ENCODE measurements at places on chromosomes 2 and 18. TPM values are rescaled to one million over a fixed set of nuclear protein-coding genes. Genes with fewer than 3 reads are reported as not detected.
A peak's percentile ranks its signal among the peaks of the same experiment; 100 is the strongest.

GRCh38 chr2:177429688-177430325 lies 37.2 kb downstream of the AGPS start:
- no peaks in the 10 kb centered on the region for H3K36me3 ChIP-seq
- H3K27ac ChIP-seq: no peak overlapping the region
- no peak overlapping the region for H3K4me3 ChIP-seq
- H3K4me1 ChIP-seq: no peaks in the 10 kb centered on the region

The ANKRD23 gene
- 1.4 TPM for total RNA-seq

DNA sequence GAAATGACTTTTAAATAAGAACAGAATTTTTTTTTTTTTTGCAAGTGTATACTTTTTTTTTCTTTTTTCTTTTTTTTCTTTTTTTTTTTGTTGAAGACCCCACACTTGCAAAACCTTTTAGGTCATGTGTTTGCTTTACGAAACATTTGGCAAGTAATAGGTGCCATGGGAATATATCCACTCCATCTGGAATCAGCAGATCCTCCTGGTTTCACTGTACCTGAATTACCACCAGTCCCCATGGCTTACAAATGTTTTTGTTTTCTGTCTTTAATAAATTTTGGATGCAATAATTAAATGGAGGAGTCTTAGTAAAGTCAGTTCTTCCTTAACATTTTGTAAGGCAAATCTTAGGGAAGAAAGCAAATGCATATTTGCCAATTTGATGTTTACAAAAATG lies 559.7 kb upstream of the ZEB2 start:
- H3K27ac ChIP-seq: no peak overlapping the region
- no peaks in the 10 kb centered on the region for H3K36me3 ChIP-seq
- no peaks in the 10 kb centered on the region for H3K4me1 ChIP-seq
- H3K4me3 ChIP-seq: no peak overlapping the region
- DNase-seq: no peak

DNA sequence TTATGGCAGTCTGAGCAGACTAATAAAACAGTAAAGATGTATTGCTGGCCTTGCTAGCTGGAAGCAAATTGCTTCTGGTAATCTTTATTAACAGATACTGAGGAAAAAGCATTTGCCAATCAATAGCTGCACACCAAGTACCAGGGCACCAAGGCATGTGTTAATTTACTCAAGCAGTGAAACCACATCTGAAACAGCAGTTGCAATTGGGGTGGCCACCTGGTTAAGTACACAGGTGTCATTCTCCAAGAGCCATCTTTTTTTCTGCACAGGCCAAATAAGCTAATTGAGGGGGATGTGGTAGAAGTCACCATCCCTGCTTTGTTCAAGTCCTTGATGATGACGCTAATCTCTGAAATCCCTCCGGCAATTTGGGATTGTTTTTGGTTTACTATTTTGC lies 8.6 kb upstream of the SEH1L start:
- no peak overlapping the region for H3K27ac ChIP-seq
- no peak overlapping the region for H3K4me3 ChIP-seq
- H3K27me3 ChIP-seq: no peaks in the 10 kb centered on the region

GRCh38 chr2:166451468-166451867 lies 42.6 kb downstream of the SCN7A start:
- H3K4me3 ChIP-seq: no peak overlapping the region
- no peak overlapping the region for H3K27ac ChIP-seq
- H3K27me3 ChIP-seq: no peaks in the 10 kb centered on the region

GRCh38 chr18:3016585-3017297 lies 3.8 kb upstream of the LPIN2 start:
- peak overlapping the region; percentile 44 for H3K27ac ChIP-seq
- no peaks in the 10 kb centered on the region for H3K27me3 ChIP-seq
- DNase-seq: no peak
- H3K4me3 ChIP-seq: no peak overlapping the region

DNA sequence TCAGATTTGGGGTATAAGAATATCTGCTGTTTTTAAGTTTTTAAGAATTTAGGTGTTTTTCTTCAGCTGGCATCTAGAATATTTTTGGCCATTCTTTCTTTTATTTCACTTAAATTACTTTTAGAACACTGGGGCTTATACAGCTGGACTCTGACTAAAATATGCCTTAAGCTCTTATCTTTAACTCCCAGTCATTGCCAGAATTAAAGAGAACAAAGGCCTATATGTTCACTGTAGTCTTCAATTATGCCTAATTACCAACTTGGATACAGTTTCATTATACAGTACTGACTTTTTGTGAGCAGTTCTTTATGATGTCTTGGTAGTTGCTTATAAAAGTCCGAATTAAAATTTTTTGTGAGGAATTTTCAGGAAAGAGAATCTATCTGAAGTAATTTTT lies 192.8 kb downstream of the ZNF407 start:
- no peak overlapping the region for H3K4me3 ChIP-seq
- no peaks in the 10 kb centered on the region for H3K36me3 ChIP-seq
- H3K4me1 ChIP-seq: no peaks in the 10 kb centered on the region

- H3K4me1 ChIP-seq: no peaks in the 10 kb centered on the region
- no peak overlapping the region for H3K27ac ChIP-seq
- H3K27me3 ChIP-seq: no peaks in the 10 kb centered on the region
- DNase-seq: no peak
These were observed 11.7 kb downstream of the CXCR2 start for GRCh38 chr2:218137514-218137913.

DNA sequence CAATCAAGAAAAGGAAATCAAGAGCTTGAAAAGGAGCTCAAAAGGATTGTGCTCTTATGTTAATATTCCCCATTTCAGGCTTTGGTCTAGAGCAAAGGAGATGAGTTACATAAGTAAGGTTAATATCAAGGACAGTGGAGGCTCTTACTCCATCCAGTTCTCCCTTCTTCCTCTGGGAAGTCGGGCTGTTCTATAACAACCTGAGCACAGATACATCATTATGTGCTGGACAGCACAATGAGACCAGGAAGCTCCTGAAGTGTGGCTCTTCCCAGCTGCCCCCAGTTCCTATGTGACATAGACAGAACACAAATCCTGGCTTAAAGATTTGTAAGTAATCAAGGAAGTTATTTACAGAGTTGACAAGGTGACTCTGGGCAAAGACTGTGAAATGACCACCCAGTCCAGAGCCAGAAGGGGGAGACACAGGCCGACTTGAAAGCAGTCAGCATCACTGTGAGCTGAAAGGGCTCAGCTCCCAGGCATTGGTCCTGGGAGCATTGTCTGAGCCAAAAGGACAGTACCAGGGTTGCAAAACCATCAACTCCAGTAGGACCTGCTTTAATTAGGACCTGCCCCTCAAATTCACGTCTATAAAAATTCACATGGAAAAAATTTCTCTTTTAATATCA lies 917.6 kb upstream of the ACVR2A start:
- H3K36me3 ChIP-seq: no peaks in the 10 kb centered on the region
- no peaks in the 10 kb centered on the region for H3K27me3 ChIP-seq
- H3K27ac ChIP-seq: no peak overlapping the region
- H3K4me1 ChIP-seq: no peaks in the 10 kb centered on the region
- DNase-seq: peak; percentile 40

- no peaks in the 10 kb centered on the region for H3K4me1 ChIP-seq
- no peaks in the 10 kb centered on the region for H3K27me3 ChIP-seq
- H3K27ac ChIP-seq: no peak overlapping the region
- DNase-seq: no peak
- no peak overlapping the region for H3K4me3 ChIP-seq
These were observed 19.6 kb downstream of the RAMP1 start for GRCh38 chr2:237879058-237879430.

DNA sequence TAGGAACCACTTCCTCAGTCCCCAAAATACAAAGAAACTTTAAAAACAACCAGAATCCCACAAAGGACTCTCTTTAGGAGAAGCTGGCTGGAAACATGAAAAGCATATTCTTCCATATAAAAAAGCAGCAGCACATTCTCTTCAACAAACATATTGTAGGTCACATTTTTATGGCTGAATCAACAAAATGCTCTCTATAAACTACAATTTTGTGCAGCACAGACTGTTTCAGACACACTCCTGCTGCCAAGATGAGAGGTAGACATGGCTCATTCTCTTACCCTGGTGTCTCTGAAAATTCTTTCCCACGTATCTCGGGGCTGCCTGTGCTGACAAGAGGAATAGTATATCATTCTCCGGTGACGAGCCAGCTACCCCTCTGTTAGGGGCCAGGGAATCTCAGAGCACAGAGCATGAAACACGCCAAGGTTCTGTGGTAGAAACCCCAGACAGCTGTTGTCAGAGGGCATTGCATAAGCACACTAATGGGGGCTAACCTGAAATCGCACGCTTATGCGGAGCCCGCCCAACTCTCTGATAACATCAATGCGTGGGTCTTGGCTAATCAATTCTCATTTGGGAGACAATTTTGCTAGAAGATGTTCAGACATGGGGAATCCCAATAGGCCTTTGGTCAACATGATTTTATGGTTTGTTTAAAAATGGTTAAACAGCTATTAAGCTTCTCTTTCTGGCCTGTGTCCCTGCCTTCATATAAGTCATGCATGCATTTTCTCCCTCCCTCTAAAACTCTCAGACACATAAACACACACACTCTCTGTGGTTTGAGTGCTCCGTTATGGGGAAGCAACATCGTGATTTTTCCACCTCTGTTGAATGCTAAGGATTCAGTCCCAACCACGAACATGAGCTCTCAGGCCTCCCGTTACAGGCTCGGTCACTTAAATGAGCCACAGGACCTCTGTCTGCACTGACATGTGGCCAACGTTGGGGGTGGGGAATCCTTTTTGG lies 177.5 kb downstream of the INO80D start:
- H3K4me1 ChIP-seq: no peaks in the 10 kb centered on the region
- no peaks in the 10 kb centered on the region for H3K36me3 ChIP-seq
- H3K27me3 ChIP-seq: no peaks in the 10 kb centered on the region
- H3K4me3 ChIP-seq: no peak overlapping the region

DNA sequence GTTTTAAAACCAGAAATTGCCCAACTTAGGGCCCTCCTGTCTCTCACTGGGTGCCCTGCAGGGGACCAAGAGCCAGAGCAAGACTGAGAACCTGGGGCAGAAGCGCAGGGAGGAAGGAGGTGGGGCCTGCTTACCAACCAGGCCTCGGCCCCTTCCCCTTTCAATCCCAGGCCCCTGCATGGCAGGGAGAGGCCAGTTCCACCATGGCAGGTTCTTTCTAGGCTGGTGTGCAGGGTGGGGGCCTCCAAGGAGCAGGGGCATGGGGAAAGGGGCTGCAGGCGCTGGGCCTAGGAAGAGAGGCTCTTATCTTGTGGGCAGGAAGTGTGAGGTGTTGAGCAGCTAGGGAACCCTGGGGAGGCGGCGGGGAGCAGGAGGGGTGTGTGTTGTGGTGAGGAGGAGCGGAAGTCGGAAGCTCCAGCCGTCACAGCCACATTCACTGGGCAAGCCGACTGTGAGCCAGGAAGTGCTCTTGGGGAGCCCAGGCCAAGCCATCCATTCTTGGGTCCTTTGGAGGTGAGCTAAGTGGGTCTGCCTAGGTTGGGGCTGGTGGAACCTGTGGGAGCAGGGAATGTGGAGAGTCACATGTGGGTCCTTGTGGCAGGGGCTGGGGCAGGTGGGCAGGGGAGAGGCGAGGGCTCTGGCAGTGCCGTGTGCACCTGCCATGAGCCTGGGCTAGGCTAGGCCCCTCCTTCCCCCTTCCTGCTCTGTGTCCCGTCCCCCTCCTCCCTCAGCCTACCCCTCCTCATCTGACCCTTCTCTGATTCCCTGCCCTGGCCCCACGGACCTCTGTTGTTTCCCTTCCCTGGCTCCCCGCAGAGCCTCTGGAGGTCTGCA lies at the start of gene PSD4:
TSS of gene PSD4 (plus strand) at position 430 of the 834 bp plus-strand sequence. CDS start 8,486 bp downstream, outside the sequence.
- peak within 1 kb of the TSS; percentile 47 for H3K27ac ChIP-seq
- peak; percentile 56 for DNase-seq
- no peaks in the 10 kb centered on the region for H3K4me1 ChIP-seq
- no peaks in the 10 kb centered on the region for H3K36me3 ChIP-seq

- H3K36me3 ChIP-seq: no peaks in the 10 kb centered on the region
- H3K4me1 ChIP-seq: no peaks in the 10 kb centered on the region
- no peak for DNase-seq
These were observed 107.8 kb upstream of the XPO1 start for GRCh38 chr2:61645911-61646310.

GRCh38 chr2:33256162-33256755 lies 220.2 kb upstream of the RASGRP3 start:
- H3K27me3 ChIP-seq: no peaks in the 10 kb centered on the region
- DNase-seq: no peak
- no peak overlapping the region for H3K27ac ChIP-seq
- H3K36me3 ChIP-seq: no peaks in the 10 kb centered on the region
- no peak overlapping the region for H3K4me3 ChIP-seq

DNA sequence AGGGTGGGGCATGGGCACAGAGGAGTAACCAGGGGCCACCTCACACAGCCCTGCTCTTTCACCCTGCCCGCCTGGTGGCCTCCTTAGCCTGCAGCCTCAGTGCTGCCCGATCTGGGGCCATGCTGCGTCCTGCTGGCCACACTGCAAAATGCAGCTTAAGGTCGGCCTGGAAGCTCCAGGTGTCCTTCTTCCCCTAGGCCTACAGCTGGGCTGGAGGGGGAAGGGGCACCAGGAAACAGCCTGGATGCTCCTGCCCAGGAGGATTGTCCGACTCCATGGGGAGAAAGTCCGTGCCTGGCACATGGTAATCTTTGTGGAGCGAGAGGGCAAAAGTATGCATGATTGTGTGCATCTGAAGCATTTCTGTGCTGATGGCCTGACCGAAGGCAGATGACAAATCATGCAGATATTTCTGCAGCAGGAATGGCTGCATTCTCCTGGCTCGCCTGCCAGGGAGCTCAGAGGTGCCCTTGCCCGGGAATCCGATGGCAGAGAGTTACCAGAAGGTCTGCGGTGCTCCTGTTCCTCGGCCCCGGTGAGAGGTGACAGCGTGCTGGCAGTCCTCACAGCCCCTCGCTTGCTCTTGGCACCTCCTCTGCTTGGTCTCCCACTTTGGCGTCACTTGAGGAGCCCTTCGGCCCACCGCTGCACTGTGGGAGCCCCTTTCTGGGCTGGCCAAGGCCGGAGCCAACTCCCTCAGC lies 12.8 kb upstream of the ALPP start:
- DNase-seq: no peak
- no peaks in the 10 kb centered on the region for H3K36me3 ChIP-seq
- no peaks in the 10 kb centered on the region for H3K27me3 ChIP-seq
- no peak overlapping the region for H3K27ac ChIP-seq
- H3K4me1 ChIP-seq: no peaks in the 10 kb centered on the region

DNA sequence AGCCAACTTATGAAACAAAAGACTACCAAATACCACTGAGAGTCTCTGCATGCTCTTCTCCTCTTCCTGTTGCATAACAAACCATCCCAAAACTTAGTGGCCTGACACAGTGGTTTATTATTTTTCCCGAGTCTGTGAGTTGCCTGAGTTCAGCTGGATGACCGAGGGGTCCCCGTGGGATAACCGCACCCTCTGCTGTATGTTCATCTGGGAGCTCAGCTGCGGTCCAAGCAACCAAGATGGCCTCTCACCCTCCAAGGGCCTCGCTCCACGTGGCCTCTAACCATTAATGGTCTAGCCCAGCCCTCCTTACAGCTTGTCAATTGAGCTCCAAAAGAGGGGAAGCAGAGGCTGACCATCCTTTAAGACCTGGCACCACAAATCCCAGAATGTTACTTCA lies 17.1 kb downstream of the ITM2C start:
- H3K36me3 ChIP-seq: no peaks in the 10 kb centered on the region
- H3K4me3 ChIP-seq: no peak overlapping the region
- DNase-seq: no peak
- H3K4me1 ChIP-seq: peaks cover 22% of the 10 kb centered on the region
- no peak overlapping the region for H3K27ac ChIP-seq
- H3K27me3 ChIP-seq: no peaks in the 10 kb centered on the region

The AMER3 gene
- 0.56 TPM for total RNA-seq

All from colonic mucosa (tissue), 4 donors.